Fibroblast of upper back skin (primary cell): ENCODE measurements at places on chromosomes 16 and 17.

DNA sequence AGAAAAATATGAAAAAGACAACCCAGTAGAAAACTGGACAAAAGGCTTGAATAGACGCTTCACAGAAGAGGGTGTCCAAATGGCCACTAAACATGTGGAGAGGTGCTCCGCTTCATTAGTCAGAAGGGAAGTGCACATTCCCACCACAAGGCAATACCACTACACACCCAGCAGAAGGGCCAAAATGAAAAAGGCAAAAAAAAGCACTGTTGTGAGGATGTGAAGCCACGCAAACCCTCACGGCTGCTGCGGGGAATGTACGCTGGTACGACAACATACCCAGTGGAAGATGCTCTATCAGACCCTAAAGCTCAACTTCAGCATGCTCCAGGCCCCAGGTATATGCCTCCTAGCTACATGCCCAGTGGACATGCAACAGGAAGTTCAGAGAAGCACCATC is 17.0 kb downstream of the PIK3R5 start:
- DNase-seq: no peak

GRCh38 chr17:80738987-80739730 is 194.5 kb downstream of the RPTOR start:
- no peak for DNase-seq

GRCh38 chr17:46118964-46119363 is 74.3 kb downstream of the KANSL1 start:
- DNase-seq: no peak

GRCh38 chr16:84196101-84196500 is 5.1 kb downstream of the ADAD2 start:
- no peak for DNase-seq

DNA sequence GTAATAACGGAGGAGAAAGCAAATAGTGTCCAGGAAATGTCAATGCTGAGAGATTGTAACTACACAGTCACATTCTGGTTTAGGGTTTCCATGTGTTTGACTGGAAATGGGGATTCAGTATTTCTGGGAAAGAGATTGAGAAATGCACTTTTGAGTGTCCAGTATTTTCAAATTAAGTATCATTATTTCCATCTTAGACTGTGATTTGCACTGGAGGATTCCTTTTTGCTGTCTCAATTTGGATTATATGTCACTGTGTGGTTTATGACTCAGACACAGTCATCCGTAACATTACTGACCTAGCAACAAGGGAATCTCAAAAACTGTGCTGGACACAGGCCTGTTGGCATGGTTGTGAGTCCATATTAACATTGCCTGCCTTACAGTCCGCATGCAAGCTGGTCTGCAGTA is 681.4 kb downstream of the CDH11 start:
- DNase-seq: peak; percentile 98

DNA sequence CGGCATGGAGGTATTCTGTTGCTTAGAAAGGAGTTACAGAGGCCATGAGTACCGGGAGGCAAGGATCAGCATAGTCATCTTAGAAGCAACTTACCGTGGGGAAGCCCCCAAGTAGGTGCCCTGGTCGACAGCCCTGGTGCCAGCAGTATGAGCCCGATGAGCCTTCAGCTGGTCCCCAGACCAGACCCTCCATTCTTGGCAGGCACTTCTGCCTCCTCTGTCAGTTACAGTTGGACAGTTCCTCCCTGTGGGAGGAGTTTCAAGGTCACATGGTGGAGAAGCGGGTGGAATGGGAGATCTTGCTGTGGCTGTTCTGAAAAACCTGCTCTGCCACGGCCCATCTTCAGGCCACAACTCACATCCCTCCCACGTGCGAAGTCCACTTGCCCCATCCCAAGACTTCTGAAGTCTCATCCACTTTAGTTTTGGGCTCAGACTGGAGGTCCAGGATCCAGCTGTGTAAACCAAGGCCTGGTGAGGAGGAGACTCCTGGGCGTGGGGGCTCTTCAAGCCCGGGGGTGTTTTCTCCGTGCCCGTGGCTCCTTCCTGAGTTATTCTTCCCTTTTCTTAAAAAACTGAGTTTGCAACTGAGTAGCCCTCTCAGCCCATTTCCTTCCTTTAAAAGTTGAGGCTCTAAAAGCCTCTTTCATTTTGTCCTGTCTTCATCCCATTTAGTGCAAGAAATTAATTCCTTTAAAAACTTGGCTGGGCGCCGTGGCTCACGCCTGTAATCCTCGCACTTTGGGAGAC is 133.5 kb downstream of the SEC14L1 start:
- no peak for DNase-seq

- DNase-seq: no peak
These were observed 13.2 kb downstream of the SLC7A5 start for GRCh38 chr16:87855852-87856715.

- DNase-seq: peak; percentile 19
These were observed 13.5 kb upstream of the DYNLRB2 start for GRCh38 chr16:80527297-80527696.

DNA sequence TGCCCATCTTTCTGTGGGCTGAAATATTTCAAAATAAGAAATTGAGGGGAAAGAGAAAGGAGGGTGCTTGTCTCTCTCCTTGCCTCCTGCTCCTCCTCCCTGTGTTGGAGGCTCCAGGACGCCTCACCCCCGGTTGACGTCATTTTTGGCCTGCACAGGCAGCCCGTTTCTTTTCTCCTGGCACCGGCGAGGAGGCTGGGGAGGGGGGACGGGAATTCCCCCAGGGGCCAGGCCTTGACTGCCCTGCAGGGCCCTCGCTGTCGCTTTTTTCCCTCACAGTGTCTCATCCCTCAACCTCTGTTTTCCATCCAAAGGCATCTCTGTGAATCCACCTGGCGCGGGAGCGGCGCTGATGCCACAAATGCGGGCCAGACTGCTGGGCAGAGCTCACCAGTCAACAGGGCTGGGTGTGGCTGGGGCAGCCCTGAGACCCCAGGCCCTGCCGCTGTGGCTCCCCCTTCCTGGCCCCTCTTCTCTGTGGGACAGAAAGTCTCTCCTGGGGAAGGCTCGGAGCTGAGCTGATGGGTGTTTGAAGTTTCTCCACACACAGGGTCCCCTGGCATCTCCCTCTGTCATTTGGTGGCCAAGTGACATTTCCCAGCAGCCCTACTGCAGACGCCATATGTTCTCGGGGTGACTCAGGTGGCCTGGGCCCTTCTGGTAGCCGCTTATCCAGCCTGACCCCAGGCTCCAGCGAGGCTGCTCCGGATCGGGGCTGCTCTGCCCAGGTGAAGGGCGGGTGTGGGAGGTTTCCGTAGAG is 16.0 kb downstream of the CENPX start:
- peak; percentile 59 for DNase-seq

GRCh38 chr17:59154721-59155438 is at the start of gene SKA2:
TSS of gene SKA2 (minus strand) at chr17:59155186. CDS start at chr17:59155163, 23 bp downstream.
- DNase-seq: no peak

GRCh38 chr17:78122216-78122930 is 6.2 kb downstream of the TMC6 start:
- DNase-seq: no peak

GRCh38 chr16:47625115-47625567 is 164.0 kb downstream of the PHKB start:
- no peak for DNase-seq

GRCh38 chr17:58375811-58376210 is 23.8 kb upstream of the SUPT4H1 start:
- no peak for DNase-seq

DNA sequence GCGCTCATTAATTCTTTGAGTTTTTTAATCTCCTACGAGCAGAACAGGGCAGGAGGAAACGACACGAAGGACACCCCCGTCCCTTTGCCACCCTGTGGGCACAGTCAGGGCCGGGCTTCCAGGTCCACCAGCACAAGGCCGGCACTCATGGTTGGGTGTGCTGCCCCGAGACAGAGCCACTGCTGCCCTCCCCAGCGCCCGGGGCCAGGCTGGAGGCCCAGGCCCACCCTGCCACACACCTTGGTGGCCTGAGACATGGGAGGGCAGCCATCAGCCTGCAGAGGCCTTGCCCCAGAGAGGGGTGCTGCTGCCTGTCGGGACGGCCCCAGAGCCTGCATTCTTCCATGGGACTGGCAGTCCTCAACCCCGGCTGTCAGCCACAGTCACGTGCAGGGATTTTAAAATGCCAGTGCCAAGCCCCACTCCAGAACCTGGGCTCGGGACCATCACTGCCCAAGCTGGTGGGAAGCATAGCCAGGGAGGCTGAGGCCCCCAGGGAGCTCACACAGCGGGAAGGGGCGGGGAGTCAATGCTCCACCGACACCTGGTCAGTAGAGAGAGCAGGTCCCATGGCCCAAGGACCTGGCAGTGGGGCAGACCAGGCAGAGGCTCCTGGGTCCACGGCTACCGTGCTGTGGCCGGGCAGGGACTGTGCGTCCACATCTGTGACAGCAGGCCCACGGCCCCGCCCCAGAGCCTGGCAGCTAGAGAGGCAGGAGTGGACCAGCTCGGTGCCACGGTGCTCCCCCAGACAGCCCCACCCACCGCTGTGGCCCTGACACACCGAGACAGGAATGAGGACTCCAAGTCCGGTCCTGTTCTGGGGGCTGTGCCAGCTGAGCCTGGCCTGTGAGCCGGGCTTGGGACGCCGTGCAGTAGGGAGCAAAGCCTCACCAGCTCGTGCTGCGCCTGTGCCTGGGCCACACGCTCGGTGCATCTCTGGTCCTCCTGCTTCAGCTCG is 27.5 kb downstream of the CEP131 start:
- no peak for DNase-seq

GRCh38 chr17:18187226-18187625 is 3.6 kb downstream of the ALKBH5 start:
- DNase-seq: no peak

GRCh38 chr17:44956998-44957981 is 9.7 kb upstream of the KIF18B start:
- no peak for DNase-seq

DNA sequence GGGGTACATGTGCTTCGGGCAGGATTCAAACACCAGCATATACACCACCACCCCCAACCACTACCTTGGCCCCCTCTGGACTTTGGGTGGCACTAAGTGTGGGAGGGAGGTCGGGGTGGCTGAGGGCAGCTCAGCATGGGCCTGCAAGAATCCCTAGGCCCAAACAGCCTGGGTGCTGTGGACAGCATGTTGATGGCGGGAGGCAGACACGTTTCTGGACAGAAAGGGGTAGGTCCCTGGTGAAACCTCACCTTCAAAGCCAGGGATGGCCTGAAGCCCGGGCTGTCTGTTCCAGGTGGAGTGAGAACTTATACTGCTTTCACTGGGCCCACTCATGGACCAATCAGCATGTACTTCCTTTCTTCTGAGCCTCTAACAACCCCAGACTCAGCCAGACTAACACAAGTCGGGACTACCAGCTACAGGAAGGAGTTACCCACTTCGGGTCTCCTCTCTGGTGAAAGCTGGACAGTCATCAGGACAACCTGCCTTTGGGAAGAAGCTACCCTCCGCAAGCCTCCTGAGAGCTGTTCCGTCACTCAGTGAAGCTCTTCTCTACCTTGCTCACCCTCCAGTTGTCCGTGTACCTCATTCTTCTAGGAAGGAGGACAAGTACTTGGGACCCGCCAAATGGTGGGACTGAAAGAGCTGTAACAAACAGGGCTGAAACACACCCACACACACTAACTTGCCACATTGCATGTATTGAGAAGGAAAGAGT is 203.0 kb downstream of the CPPED1 start:
- no peak for DNase-seq

DNA sequence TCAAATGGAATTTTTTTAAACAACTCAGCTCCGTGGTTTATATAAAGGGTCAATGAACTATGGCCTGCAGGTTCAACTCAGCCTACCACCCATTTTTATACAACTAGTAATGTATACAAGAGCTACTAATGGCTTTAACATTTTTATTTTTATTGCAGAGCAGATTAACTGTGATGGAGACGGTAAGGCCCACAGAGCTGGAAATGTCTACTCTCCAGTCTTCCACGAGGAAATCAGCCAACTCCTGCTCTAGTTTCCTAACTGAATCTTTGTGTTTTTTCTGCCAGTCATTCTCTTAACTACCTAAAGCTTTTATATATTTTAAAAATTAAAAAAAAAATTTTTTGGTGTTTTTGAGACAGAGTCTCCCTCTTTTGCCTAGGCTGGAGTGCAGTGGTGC is 385.1 kb upstream of the MAF start:
- DNase-seq: no peak

DNA sequence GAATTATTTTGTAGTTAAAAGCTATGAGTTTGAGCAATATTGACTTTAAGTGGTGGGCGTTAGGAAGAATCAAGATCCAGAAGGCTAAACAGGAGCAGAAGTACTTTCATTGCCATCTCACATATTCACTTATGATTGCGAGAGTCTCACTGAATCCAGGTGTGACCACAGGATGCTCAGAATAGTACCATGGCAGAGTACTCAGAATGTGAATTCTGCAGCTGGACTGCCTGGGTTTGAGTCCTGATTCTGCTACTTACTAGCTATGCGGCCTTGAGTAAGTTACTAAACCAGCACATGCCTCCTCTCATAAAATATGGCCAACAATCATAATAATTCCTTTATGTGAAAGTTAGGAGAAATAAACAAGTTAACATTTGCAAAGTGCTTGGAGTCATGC is 109.5 kb downstream of the CA10 start:
- DNase-seq: no peak

GRCh38 chr17:28917465-28917864 is 14.6 kb upstream of the DHRS13 start:
- no peak for DNase-seq

DNA sequence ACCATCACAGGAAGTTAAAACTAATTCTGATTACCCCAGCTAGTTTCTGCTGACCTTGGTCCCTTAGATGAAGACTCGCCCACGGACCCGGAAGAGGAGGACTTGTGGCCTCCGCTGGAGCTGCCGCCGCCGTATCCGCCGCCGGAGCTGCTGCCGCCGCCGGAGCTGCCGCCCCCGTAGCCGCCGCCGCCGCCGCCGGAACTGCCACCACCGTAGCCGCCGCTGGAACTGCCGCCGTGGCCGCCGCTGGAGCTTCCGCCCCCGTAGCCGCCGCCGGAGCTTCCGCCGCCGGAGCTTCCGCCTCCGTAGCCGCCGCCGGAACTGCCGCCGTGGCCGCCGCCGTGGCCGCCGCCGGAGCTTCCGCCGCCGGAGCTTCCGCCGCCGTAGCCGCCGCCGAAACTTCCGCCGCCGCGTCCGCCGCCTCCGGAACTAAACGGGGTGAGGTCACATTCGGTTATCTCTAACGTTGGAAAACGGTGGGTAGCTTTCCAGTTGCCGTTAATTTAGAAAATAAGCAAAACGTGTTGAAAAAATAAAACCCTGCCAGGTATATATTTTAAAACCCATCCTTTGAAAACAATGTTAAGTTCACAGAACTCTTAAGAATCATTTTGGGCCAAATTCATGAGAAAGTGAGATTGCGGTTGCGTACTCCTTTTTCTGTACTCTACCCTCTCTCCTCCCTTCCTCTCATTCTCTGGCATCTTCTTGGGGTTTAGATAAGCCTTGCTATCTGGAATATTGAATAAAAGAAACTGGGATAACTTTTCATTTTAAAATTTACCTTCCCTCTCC is 3.5 kb downstream of the KRT10 start:
- peak; percentile 81 for DNase-seq

DNA sequence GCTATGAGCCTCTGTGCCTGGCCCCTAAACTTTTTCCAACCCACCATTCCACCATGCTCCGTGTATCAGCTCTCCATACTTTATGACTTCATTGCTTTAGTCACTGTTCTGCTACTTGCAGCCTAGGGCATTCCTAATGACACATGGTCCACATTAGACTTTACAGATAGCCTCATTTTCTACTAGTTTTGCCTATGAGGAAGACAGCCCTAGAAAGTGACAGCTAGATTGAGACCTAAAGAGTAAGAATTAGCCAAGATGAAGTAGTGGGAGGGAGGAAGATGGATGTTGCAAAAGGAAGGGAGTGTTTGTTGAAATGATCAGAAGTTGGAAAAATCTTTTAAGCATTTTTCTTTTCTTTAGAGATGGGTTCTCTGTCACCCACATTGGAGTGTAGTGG is 11.0 kb downstream of the C16orf54 start:
- DNase-seq: no peak
